Jurkat, Clone E6-1 (cell line): ENCODE measurements at places on chromosomes 12 and 14.

DNA sequence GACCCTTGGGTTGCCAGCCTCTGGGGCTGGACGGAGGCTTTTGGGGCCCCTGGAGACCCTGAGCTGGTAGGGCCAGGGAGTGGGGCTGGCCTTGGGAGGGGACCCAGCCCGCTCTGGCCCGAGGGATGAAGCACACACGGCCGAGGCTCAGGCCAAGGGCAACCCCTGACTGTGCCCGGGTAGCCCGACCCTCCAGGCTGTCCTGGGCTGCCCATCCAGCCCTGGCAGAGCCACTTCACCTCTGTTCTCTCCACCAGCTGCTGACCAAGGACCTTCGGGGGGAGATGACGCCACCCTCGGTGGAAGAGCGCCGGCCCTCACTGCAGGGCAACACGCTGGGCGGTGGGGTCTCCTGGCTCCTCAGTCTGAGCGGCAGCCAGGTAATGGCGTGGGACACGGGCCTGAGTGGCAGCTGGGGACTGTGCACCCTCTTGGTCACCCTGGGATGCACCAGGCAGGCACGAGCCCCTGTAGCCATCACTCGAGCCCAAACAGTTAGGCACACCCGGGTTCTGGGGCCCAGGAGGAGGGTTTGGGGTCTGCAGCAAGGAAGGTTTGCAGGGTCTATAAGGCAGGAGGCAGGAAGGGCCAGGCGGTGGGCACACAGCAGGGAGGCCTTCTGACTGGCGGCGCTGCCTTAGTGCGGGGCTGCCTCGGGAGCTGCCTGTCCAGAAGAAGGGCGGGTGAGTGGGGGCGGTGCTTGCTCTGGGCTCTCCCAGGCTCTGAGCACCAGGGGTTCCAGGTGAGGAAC is 19.7 kb downstream of the ASPG start:
- DNase-seq = no peak

DNA sequence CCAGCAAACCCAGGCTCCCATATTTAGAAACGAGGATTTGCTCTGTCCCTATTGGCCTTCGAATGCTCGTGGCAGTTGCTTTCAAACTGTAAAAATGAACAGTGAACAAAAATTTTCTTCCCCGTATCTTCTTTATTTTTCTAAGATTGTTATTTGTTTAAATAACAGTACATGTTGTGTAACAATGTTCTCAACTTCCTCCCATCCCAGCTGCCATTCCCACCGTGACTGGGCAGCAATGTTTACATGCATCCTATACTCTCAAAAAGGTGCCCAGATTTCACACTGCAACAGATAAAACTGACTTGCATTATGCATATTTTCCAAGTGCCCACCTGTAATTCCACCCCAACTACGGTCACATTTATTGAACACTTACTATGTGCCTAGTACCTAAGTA is 12.8 kb downstream of the VCPKMT start:
- no peak for DNase-seq

DNA sequence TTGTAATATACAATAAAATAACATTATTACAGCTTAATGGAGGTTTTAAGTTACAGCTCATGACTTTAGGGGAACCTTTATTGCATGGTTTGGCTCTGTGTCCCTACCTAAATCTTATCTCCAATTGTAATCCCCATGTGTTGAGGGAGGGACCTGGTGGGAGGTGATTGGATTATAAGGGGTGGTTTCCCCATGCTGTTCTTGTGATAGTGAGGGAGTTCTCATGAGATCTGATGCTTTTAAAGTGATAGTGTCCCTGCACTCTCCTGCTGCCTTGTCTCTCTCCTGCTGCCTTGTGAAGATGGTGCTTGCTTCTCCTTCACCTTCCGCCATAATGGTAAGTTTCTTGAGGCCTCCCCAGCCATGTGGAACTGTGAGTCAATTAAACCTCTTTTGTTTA is 132.1 kb upstream of the SYT1 start:
- DNase-seq = no peak

GRCh38 chr12:118704527-118705241 is 276.7 kb upstream of the SRRM4 start:
- DNase-seq = no peak

DNA sequence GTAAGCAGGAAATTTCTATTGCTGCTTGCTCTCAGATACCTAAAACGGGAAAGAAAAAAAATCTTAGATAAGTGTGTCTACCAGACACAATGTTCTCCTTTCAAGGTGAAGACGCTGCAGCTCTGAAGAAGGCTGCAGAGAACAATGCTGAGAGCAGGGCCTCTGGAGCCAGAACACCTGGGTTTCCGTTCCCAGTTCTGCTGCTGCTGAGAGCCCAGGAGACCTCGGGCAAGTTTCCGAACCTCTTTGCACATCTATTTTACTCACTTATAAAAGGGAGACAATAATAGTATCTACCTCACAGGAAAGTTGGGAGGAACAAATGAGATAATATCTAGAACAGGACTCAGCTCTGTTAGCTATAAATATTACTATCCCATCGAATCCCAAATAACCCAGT is 122.9 kb downstream of the TMTC1 start:
- DNase-seq = no peak

DNA sequence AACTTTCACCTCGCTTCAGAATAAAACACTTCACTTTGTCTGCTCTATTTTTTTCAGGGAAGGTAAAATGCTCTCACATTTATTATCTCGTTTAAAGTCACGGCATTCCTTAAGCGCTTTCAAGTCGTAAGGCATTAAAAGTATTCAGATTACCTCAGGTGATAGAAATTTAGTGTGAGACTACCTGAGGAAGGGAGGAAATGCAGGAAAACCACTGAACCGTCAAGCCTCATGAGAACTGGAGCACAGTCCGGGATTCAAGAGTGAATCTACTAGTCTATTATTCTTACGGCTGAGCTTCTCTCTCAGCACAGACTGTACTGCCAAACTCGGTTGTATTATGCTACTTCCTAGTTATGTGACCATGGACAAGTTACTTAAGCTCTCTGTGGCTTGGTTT is 8.3 kb upstream of the PPFIBP1 start:
- DNase-seq = no peak

DNA sequence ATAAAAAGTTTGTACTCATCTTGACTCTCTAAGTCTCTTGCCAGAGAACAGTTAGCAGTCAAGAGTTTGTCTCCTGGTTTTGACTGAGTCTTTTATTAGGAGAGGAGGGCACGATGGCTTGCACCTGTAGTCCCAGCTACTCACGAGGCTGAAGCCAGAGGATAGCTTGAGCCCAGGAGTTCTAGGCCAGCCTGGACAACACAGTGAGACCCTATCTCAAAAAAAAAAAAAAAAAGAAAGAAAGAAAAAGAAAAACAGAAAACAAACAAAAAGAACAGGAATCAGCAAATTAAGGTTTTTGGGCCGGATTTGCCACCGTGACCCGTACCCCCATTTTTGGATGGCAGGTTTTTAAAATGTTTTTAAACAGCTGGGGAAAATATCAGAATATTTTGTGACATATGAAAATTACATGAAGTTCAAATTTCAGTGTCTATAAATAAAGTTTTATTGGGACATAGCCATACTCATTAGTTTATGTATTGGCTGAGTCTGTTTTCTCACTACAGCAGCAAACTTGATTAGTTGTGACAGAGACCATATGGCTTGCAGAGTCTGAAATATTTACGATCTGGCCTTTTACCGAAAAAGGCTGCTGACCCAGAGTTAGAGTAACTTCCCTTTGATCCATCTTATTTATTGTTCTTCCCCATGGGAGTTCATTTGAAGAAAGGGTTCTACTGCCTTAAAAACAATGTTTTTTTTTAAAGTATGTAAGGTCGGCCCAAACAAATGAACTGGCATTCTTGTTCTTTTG is 31.2 kb downstream of the VEZT start:
- DNase-seq = no peak

DNA sequence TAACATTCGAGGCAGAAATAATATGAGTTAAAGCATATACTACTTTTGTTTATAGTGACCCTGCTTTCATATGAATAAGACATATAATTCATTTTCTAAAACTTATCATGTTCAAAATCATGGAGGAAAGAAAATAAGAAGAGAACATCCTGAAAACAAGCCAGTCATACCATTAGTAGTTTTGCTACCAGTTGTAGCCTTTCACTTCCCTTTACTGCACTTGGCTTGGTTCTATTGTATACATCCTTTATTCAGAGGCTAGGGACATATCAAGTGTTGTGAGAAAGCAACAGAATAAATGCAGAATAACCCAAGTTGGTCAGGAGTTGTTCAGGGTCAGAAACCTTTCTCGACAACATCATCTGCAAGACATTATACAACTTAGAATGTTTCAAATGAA is 598.7 kb downstream of the SOX5 start:
- DNase-seq = no peak

- DNase-seq = no peak
Observed at GRCh38 chr12:64560396-64561301, 49.6 kb upstream of the RASSF3 start.

DNA sequence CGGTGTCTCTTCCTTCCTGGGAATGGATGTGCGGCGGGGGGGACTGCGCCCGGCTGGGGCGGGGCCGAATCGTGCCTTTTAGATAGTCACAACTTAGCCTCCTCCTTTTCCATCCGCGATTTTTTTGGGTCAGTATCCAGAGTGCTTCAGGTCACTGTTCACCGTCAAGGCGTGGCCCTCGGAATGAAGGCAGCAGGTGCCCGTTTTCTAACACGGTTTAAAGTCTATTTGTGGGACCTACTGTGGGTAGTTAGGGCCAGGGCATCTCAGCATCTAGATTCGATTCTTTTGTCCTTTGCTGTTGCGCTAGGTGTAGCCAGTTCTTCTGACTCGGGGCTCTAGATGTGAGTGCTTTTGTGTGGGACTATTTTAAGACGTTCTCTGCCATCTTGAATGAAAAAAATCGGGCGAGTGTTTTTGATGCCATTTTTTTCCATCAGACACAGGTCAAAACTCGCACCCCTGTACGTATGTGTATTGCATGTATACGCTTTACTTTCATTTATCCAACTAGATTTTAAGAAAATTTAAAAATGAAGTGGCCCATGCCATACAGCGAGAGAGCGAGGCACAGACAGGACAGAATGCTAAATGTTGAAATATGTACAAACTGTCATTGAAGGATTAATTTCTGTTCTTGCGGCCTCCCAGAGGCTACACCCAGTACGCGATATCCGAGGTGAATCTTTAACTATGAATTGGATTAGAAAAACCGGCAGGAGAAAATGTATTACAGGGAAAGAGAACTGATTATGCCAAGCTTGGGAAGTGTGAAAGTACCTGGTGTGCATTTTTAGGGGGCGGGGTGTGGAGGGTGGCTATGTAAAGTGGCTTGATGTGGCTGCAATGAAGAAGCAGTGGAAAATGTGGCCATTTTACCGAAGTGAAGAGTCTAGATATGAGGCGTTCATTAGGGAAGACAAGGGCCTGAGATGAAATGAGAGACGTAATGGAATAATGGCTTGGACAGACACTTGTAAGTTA is 835 bp downstream of the VEZT start:
- peak; percentile 67 for DNase-seq

- DNase-seq = peak; percentile 51
Observed at GRCh38 chr14:24422261-24422660, 7.2 kb downstream of the CBLN3 start.

DNA sequence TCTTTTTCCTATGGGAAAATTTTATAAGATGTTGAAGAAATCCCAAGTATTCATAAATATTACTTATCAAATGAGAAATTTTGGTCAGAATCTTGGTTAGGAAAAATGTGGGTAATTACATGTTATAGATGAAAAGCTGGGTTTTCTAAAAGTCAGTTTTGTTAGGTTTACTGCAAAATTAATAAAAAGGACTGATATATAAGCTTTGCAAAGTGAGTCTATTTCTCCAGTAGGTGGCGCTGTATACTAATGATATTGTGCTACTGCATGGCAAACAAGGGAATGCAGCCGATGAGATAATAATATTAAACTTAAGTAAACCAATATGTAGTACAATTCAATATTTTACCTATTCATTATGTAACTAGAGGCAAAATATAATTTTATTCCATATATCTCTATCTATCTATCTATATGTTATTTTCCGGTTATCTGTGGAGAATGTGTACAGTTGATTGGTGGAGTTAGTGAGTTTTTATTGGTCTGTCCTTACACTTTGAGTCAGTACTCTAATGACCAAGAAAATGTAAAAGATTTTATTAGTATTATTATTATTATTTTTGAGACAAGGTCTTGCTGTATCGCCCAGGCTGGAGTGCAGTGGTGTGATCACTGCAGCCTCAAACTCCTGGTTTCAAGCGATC is 32.9 kb downstream of the MIPOL1 start:
- DNase-seq = peak; percentile 55

- DNase-seq = no peak
Observed at GRCh38 chr12:2580821-2581220, 213.9 kb upstream of the FKBP4 start.

DNA sequence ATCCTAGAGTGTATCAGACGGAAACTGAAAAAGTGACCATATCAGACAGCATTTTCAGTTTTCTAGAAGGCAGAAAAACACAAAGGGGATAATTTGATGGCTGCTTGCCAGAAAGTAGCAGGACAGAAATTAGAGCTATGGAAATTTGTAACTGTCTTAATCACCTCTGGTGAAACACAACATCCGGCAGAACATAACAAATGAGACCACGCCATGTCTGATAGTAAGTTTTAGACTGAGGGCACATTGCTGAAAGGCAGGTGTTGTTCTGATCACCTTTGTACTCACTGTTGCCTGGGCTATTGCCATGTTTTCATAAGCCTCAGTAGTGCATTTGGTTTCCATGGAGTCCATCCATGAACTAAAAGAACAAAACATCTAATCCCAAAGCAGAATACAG is 290.3 kb downstream of the PAWR start:
- DNase-seq = no peak

GRCh38 chr12:124577986-124578385 is 10.6 kb upstream of the NCOR2 start:
- no peak for DNase-seq

DNA sequence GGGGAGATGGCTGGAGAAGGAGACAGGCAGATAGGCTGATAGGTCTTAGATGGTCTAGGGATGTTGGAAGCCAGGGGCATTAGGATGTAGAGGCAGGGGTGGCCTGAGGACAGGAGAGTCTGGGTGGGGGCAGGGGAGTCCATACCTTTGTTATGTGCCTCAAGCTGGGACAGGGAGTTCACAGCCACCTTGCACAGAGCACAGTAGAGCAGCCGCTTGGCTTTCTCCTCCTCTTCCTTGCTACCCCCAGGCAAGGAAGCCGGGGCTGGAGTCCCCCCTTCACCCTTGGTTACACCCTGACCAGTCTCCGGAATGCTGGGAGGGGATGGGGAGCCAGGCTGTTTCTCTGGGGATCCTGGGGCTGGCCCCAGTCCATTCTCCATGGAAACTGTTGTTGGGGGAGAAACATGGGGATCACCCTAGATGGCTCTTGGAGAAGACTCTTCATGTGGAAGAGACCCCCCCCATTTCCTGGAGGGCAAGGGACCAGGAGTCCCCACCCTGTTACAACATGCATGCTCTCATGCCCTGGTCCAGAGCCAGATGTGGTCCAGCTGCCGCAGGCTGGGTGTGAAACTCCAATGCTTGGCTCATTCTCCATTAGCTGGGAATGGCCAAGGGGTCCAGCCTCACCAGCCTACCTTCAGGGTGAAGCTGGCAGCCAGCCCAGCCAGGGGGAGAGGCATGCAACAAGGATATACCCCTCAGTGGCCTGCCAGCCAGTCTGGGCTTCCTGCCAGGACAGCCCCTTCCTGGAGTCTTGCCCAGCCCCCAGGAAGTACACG is 7.2 kb upstream of the GPR84 start:
- no peak for DNase-seq

GRCh38 chr12:131636266-131636665 is 74.6 kb upstream of the SFSWAP start:
- DNase-seq = no peak
